DMS153 (cell line): ENCODE measurements at places on chromosomes 7 and 10.

DNA sequence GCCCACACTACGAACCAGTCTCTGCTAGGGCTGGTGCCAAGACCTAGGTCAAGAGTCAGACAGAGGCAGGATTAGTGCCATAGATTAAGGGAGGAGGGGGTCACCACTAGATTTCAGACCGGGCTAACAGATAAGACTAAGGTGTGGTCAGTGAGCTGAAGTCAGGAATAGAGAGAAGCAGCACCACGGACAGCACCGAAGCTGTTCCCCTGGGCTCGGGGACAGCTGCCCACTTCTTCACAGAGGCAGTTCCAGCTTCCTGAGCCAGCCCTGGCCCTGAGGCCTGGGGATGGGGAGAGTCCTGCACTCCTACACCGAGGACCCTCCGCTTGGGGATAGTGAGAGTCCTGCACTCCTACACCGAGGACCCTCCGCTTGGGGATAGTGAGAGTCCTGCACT lies 11.2 kb upstream of the JAKMIP3 start:
- DNase-seq: no peak

DNA sequence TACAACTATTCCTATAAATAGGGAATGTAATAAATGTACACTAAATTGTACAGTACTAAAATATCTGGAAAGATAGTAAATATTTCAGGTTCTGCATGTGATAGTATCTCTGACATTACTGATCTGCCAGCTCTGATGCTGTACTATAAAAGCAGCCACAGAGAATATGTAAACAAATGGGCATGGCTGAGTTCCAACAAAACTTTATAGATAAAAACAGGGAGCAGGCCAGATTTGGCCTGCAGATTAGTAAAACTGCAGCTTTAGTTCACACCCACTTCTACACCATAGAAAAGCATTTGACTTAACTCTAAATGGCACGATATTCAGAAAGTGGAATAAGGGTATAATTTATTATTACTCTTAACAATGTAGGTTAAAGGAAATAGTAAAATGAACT lies 18.8 kb upstream of the TLL2 start:
- no peak for DNase-seq

DNA sequence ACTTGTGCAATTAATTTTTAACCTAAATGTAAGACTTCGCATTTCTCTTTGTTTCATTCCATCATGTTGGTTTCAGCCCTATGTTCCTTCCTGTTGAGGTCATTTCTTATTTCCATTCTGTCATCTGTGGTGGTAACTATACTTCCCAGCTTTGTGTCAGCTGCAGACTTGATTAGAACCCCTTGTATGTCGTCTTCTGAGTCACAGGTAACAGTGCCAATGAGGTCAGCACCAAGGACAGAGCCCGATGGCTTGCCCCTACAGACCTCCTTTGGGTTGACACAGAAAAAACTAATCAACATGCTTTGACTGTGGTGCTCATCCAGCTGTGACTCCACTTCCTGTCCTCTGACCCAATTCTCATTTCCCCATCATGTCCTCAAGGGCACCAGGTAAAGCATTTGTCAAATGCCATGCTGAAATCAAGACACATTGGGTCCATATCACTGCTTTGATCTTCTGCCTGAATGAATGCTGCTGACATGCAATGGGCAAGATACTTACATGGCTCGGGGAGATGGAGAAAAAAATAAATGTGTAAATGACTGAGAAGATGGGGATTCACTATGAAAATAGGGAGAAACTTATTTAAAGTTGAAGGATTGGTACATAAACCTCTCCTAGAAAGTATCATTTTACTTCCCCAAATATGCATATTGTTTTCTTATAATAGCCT lies 25.6 kb upstream of the CRTAC1 start:
- DNase-seq: peak; percentile 61

DNA sequence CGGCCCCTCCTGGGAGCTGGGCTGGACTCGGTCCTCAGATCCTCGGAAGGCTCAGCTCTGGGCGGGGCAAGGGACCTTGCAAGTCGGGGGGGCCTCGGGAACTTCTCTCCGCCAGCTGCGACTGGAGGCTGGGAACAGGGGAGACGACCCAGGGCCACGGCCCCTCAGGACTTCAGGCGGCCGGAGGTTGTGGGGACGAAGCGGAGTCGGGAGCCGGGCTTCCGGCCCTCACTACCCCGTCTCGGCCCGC lies 2.6 kb downstream of the ADIRF start:
- no peak for DNase-seq

DNA sequence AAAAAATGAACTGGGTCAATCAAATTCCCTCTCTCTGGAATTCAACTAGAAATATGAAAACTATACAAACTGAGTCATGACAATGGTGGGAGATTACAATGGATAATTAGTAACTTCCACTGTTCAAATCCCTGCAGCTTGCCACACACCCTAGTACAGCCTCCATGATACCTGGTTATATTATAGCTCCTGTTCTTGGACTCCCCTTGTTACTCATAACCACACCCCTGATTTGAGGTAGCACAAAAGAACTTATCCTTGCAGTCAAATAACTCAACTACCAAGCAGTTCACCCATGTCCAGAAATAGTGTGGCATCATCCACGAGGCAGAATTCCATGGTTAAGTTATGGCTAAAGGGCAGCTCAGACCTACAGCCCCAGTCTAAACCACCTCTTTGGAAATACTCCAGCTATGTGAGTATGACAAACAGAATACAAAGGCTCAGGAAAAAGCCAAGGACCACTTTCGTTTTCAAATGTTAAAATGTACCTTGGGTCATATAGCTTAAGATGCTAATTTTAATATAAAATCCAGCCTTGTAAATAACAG lies 164.7 kb downstream of the CPEB3 start:
- DNase-seq: no peak

GRCh38 chr10:48691812-48692528 lies 7.3 kb downstream of the WDFY4 start:
- peak; percentile 22 for DNase-seq

- DNase-seq: no peak
Measured at GRCh38 chr10:103139803-103140202, 53.3 kb downstream of the NT5C2 start.

GRCh38 chr10:12048547-12048946 lies 5.9 kb upstream of the UPF2 start:
- DNase-seq: no peak

- DNase-seq: no peak
Measured at GRCh38 chr7:69568266-69568665, 30.0 kb upstream of the AUTS2 start.

DNA sequence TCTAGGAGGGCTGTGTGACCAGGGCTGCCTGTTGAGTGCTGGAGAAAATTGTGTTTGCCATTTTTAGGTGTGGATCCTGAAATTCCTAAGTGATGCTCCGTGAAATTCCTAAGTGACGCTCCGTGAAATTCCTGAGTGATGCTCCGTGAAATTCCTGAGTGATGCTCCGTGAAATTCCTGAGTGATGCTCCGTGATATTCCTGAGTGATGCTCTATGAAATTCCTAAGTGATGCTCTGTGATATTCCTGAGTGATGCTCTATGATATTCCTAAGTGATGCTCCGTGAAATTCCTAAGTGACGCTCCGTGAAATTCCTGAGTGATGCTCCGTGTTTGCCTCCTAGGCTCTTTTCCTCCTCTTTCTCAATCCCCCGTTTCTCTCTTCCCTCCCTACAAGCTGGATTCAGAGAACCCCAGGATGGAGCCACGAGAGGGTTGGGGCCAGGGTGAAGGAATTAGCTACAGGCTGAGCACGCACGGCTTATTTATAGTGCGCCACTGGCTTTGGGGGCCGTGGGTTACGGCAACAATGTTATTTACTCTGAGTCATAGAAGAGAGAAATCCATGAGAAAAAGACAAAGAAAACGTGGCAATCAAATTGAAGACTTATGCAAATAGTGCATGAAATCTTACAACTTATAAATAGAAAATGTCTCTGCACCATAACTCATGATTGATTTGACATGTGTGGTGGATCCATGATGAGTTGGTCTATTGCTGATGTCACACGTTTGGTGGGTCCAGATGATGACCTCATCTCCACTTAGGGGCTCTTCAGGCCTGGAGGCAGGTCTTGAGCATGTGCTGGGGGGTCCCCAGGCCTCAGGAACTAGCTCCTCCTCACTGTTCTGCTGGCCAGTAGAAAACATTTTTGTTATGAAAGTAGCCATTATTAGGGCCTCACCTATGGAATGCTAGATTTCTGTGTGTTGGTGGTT lies 224.6 kb downstream of the WDR37 start:
- no peak for DNase-seq
